Activated CD4-positive, alpha-beta T cell treated with anti-CD3 and anti-CD28 coated beads, Interleukin-2, amount 50 U/mL, for 24 hours (primary cell): ENCODE measurements at places on chromosomes 12 and 14.

GRCh38 chr12:70443062-70443673 lies 77.1 kb downstream of the KCNMB4 start:
- no peak for DNase-seq

DNA sequence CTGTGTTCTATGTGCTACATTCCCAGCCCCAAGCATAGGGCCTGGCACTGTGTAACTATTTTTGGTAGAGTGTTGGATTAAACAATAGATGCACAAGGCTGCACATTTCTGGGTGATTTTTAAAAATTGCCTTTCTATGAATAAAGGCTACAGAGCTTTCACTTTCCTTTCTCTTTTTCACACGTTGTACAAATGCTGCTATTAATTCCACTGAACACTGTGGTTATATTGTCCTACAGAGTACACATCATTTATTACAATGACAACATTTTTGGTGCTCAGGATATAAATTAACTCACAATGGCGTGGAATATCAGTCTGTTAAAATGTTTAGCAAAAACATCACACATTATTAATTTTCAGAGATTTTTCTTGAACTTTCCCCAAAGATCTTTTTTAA lies 3.6 kb upstream of the EML1 start:
- DNase-seq: no peak

- DNase-seq: no peak
Observed at GRCh38 chr14:103122585-103122946, 695 bp upstream of the TNFAIP2 start.

- DNase-seq: no peak
Observed at GRCh38 chr12:2547273-2548044, 247.3 kb upstream of the FKBP4 start.

DNA sequence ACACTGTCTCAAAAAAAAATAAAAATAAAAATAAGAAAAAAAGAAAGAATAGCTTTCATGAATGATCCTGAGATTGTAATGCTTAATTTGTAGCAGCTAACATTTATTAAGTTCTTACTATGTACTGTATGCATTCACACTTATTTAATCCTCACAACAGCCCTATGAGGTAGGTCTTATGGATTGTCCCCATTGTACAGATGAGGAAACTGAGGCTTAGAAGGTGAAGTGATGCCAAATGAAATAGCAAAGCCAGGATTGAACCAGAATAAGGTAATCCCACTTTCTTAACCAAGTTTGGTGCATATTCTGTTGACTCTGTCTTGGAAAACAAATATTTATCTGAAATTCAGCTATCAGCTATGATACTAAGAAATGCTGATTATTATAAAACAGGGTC lies 2.1 kb downstream of the USP30 start:
- no peak for DNase-seq

- DNase-seq: no peak
Observed at GRCh38 chr12:65500091-65500900, 221.8 kb downstream of the MSRB3 start.

DNA sequence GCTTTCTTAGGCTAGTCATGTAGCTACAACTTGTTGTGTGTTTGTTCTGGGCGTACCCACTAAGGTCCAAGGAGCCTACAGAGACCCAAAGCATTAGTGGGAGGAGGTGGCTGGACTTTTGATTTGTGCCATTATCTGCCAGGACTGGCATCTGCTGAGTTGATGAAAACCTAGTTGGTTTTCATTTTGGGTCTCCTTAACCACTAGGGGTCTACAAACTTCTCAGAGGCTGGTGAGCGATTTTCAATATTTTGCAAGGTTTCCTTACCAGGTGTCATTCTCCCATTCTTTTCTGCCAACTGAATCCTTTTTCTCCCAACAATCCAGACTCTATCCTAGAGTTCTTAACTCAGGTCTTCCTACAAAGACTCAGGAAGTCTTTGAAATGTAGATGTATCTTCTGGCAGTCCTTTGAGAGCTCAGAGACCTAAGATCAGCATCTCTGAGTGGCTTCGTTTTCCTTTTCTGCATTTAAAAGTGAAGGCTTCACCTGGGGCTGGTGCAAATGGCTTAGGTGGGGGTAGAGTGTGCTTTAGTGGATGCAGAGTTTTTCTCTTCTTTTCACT lies 150.0 kb upstream of the RMST start:
- DNase-seq: no peak

- DNase-seq: no peak
Observed at GRCh38 chr12:25106818-25107217, 88.1 kb downstream of the DNAI7 start.

DNA sequence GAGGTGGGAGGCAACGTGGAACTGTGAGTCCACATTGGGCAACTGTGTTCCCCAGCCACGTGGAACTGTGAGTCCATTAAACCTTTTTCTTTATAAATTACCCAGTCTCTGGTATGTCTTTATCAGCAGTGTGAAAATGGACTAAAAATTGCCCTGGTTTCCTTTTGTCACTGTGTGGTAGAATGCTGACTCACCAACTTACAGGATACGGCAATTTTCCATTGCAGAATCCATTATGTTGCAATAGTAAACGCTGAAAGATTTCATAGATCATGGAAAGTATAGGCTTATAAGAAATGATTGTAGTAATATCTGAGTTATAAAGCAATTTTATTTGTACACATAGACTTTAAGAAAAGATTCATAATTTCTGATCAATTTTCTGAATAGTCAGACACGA lies 93.0 kb downstream of the GTF2A1 start:
- DNase-seq: no peak

GRCh38 chr14:103832046-103832445 lies 15.3 kb downstream of the PPP1R13B start:
- no peak for DNase-seq

DNA sequence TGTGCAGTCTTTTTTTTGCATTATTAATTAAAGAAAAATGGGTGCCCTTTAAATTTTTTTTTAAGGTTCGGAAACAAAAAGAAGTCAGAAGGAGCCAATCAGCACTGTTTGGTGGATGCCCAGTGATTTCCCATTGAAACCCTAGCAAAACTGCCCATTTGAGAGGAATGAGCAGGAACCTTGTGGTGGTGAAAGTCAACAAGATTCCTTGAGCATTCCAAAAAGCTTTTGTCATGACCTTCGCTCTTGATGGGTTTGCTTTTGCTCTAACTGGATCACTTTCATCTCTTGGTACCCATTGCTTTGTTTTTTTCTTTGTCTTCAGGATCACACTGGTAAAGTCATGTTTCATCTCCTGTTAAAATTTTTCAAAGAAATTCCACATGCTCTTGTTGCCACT lies 54.1 kb downstream of the ADIPOR2 start:
- no peak for DNase-seq
